Heart right ventricle (tissue), 16 donors: ENCODE measurements at places on chromosomes 2 and 18.

GRCh38 chr2:201444746-201445465 is 6.4 kb downstream of the TRAK2 start:
- no peak for DNase-seq

DNA sequence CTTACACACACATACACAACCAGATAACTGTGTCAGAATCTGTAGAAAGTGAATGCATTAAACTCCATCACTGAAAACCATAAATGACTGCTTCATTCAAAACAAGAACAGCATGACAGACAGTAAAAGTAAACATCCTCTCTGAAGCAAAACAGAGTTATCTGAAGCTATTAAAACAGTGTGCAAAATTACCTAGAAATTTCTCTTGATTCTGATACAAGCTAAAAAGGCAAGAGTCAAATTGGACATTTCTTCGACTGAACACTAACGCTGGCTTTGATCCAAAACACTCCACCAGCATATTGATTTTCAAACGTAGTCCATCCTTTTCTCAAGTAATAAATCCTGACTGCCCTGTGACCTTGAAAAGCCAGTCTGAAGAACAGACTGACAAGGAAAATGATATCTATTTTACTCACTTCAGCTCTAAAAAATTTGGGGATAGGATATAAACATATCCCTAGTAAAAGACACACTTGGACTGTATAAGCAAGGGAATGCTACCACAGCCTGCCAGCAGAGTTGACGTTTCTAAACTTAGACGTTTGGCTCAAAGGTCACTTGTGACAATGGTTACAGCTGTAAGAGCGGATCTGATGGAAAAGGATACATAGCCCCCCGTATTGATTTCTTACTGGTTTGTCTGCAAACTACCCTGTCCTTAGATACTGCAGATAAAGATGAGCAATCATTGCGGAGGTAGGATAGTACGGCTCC is 128.9 kb upstream of the ITGB6 start:
- no peak for DNase-seq

GRCh38 chr2:238835726-238836301 is 12.1 kb upstream of the TWIST2 start:
- DNase-seq: no peak

DNA sequence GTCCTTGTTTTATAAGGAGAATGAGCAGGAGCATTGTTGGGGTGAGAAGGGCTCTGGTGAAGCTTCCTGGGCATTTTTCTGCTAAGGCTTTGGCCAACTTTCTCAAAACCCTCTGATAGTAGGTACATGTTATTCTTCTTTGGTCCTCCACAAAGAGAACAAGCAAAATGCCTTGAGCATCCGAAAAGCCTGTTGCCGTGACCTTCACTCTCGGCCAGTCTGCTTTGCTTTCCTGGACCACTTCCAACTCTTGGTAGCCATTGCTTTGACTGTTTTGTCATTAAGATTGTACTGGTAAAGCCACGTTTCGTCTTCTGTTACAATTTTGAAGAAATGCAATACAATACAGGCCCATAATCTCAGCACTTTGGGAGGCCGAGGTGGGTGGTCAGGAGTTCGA is 27.4 kb upstream of the ALLC start:
- DNase-seq: no peak

DNA sequence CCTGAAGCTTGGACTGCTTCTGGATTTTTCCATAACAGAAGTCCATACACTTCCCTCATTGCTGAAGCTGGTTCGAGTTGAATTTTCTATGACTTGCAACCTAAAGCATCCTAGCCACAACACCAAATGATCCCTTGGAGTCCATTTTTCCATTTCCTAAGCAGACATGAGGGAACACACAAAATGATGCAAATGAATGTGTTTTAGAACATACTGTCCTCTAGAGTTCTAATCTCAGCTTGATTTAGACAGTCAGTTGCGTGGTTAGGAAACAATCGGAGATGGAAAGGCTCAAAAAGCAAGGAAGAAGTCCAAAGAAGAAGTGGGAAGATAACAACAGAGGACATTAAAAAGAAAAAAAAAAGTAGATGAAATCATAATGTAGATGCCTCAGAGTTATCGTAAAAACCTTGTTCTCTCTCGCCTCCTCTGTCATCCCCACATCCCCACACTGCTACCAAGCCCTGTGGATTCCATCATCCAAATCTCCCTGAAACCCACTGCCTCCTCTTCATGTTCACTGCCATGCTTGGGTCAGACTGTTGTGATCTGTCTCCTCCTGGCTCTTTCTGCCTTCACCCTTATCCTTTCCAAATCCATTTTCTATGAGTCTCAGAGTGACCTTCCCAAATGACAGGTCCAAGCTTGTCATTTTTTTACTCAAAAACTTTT is 58.4 kb downstream of the TMEM247 start:
- DNase-seq: no peak

GRCh38 chr2:83827618-83828017 is 631.5 kb downstream of the SUCLG1 start:
- no peak for DNase-seq

- DNase-seq: no peak
These were observed 146.2 kb upstream of the OSR1 start for GRCh38 chr2:19504400-19505198.

DNA sequence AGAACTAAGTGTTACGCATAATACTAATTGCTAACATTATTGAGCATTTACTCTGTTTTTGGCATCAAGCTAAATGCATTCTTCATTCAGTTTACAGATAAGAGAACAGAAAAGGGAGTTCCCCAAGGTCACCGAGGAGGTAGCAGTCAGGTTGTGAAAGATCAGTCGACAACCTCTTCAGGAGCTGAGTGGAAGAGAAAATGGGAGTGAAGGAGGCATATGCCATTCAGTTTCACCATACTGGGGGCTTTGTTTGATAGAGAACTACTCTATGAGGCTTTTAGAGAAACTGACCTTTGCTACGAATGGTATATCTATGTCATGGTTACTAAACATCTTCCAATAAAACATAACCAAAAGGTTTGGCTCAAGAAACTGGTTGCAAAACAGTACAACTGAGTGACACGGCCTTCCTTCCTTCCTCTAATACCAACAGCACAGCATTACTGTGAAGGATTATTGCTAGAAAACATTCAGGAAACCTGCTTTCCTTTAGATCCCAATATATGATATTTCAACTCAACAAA is 112.1 kb downstream of the RBMS1 start:
- DNase-seq: no peak

- DNase-seq: no peak
These were observed 461.7 kb downstream of the STK39 start for GRCh38 chr2:167785606-167786216.
